ENCODE measurements at places on chromosomes 2 and 18.

DNA sequence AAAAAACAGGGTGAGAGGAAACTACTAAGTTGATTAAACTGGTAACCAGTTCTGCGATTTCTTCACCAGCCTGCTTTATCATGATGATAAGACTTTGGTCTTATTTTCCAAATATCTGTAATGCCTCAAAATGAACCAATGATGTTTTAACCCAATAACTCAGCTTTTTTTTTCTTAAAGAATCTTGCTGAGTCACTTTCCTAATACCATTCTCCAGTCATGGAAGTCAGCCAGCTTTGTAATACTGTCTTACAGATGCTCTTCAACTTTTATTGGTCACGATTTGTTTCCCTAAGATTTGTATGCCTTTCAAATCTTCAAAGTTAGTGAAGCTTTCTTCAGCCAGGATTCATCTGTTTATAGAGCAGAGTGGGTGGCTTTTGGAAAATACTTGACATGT is 47.7 kb upstream of the SMIM21 start:
- DNase-seq = no peak

- DNase-seq = no peak
Observed at GRCh38 chr18:50918153-50918552, 39.2 kb downstream of the ME2 start.

GRCh38 chr2:185970148-185970852 is 231.7 kb downstream of the FSIP2 start:
- no peak for DNase-seq

DNA sequence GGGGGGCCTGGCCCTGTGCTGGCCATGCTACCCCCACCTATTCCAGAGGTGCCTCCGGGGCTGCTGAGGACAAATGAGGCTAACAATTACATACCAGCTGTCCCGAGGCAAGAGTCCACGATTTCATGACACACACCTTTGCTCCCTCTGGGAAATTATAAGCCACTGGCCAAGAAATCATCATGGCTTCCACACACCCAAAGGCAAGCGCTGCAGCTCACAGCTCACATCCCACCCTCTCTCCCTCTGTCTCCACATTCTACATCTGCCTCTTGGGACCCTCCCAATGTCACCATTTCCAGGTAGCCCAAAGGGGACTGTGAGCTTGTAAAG is 134.4 kb downstream of the HDAC4 start:
- no peak for DNase-seq

DNA sequence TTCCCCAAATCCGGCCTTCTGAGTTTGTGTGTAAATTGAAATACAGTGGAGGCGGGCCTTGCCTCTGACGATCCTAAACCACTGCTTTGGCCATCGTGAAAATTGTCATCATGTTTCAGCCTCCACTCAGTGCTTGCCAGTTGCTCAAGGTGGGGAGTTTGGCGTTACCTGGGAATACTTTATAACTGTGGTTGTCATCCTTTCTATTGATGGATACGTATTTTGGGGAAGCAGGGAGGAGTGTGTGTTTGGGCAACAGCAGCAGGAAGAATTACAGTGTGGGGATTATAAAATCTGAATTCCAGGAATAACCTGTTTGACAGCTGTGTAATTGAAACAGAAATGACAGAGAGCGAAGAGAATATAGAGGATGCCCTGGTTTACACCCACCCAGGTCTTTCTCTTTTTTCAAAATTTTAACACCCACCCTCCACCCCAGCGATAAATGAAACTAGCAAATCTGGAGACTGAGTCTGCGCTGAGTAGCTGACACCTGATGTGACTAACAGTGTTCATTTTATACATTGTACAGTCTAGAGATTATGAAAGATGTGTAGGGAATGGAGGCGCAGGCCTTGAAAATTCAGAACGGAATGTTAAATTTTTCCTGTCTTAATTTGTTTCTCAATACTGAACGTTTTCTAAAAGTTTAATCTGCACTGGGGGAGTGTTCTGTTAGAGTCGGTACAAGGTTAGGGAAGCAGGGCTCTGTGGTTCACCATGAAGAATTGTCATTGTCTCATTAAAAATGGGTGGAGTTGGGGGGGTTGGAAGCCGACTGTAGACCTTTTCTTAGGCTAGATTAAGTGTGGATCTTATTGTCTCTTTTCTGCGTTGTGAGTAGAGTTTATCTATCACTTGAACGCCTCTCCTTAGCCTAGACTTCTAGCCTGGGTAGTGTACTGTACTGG is 1.6 kb downstream of the MAP4K4 start:
- DNase-seq = no peak

DNA sequence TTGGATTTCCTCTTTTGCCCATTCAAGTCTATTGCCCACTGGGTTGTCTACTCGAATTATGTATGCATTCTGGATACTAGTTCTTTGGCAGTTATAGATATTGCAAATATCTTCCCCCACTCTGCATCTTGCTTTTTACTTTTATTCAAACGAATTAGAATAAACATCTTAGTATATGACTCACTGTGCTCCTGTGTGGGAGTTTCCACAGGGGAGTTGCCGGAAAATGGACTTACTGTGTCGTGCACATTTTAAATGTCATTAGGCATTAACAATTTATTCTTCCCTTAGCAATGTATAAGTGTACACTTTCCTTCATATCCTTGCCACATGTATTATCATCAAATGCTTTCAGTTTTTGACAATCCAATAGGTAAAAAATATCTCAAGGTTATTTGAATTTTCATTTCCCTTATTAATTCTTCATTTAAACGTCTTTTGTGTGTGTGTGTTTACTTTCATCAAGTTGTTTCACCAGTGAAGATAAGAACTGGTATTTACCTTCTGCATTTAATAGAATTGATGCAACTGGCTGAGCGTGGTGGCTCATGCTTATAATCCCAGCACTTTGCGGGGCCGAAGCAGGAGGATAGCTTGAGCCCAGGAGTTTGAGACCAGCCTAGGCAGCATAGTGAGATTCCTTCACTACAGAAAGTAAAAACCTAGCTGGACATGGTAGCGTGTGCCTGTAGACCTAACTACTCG is 4.6 kb upstream of the UGT1A5 start:
- no peak for DNase-seq

DNA sequence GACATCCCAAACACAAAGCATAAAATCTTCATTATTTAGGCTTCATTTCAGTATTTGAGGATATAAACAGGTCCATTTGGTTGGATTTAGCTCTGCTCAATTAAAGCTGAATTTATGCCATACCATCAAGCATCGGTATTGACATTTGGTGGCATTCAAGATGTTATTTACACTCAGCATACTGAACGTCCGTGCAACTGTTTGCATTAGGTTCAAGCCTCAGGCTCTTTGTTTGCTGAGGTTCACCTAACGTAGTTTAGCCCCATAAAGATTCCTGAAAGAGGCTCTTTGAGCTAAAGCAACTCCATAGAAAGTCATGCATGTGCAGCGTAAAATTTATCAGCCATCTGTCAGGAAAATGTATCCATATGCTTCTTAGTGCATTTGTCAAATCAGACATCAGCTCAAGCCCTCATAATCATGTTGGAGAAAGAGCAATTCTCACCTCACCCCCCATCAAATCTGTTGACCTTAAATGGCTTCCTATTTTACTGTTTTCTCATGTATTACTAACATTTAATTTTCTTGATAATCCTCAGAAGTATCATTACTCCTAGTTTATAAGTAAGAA is 366.9 kb downstream of the EPHA4 start:
- DNase-seq = peak; percentile 12

DNA sequence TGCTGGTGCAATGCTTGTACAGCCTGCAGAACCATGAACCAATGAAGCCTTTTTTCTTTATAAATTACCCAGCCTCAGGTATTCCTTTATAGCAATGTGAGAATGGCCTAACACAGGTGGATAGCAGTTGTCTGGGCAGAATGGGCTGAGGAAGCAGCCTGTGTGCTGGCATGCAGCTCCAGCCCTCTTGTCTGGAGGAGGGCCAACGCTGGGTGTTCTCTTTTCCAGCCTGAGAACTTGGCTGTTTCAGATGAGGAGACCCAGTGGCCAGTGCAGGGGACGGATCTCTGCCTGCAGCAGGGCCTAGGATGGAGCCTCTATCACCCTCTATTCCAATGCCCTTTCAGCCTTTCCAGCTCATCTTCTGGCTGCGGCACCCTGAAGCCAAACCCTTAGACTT is 58.8 kb downstream of the CTIF start:
- DNase-seq = no peak

DNA sequence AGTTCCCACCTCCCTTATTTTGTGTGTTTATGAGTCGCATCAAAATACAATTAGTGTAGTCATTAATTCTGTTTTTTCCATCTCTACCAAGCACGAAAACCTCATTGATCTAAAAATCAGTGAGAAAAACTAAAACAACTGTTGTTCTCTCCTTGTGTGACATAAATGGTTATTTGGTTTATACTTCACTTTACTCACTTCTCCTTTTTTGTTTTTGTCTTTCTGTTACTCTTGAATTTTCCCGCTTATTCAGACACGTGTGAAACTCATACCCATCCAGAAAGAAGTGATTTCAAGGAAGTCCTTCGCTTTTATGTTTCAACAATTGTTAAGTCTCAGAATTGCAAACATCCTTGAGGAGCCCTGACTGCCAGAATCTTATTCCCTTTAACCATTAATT is 121.6 kb downstream of the EML6 start:
- DNase-seq = no peak

DNA sequence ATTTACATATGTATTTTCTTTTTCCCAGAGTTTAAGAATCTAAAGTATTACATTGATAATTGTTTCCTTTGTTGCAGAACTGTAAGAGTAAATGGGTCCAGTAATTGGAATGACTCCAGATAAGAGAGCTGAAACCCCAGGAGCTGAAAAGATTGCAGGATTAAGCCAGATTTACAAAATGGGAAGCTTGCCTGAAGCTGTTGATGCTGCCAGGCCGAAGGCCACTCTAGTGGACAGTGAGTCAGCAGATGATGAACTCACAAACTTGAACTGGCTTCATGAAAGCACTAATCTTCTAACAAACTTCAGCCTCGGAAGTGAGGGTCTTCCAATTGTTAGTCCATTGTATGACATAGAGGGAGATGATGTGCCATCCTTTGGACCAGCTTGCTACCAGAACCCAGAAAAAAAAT is 183.8 kb upstream of the STON1 start:
- DNase-seq = no peak

DNA sequence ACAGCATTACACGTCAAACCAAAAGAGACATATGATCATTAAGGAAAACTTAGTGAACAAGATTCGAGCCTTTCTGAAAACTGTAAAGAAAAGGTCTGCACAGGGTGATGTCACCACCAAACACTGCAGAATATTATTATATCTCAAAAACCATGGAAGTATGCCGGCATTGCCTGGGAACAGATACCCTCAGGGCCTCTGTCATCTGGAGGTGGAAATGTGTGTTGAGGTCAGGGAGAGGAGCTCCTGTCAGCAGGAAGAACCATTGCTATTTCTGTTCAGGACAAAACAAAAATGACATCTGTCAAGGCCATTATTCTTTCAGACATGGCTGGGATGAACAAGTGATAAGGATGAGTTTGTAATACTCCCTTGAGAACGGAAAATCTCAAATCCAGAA is 365.9 kb upstream of the TRIB2 start:
- DNase-seq = no peak

- DNase-seq = peak; percentile 28
Observed at GRCh38 chr2:69012310-69013141, 453 bp upstream of the ANTXR1 start.

- no peak for DNase-seq
Observed at GRCh38 chr2:232637866-232638583, 4.6 kb downstream of the EFHD1 start.

DNA sequence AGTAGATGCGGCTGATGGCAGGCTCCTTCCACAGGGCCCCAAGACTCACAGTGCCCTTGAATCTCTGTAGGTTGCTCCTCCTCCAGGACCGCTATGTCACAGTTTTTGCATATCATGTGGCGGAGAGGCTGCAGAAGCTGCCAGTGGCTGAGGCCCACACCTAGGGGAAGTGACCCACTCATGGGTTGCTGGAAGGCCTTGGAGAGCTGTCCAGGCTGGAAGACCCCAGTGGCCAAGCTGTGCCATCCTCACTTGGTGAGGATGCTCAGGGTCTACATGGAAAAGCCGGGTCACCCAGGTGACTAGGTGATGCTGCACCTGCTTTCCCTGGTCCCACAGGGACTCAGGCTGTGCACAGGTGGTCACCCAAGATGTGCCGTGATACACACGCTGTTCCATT is 90.6 kb downstream of the SEPTIN10 start:
- DNase-seq = no peak

DNA sequence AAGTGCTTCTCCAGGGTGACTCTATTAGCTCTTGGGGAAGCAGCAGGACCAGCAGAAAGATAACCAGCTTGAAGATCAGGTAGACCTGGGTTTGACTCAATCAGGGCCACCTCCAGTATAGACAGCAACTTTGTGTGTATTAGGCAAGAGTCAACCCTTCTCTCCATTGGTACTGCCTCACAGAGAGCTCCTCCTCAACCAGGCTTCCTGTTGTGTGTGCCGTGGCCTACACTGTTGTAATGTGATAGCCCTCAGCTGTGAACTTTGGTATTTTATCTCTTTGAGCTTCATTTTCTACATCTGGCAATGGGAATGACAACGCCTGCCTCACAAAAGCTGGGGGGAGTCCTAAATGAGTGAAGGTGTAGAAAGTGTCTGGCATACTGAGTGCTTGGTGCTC is 17.0 kb upstream of the MAP3K20 start:
- no peak for DNase-seq

- no peak for DNase-seq
Observed at GRCh38 chr2:54419388-54419787, 36.7 kb upstream of the SPTBN1 start.

DNA sequence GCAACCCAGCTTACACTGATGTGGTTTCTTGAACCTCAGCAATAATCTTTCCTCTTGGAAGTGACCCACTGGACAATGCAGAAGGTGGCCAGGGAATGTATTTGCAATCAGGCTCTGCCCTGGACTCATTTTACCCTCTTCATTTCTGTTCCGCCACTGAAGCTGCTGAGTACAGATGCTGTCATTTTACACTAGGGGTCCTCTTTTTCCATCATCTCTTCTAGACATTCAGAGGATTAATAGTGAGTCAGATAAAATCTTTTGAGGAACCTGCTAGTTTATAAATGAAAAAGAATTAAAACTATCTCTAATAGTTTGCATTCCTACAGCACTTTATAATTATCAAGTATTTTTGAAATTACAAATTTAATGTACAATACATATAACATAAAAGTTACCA is 87.9 kb upstream of the PNPT1 start:
- no peak for DNase-seq

DNA sequence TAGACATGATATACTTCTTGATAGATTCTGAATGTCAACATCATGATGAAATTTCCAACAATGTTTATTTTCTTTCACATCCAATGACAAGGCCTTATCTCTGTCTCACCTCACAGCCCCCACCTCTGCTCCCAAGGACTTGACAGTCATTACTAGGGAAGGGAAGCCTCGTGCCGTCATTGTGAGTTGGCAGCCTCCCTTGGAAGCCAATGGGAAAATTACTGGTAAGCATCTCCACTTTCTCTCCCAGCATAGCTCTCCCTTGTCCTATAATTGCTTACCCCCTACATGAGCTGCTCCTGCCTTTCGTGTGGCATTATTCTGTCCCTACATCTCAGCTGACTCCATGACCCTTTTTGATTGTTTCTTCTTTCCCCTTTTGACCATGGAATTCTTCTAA is 821.8 kb downstream of the MBD2 start:
- no peak for DNase-seq

All from NCI-H187 (cell line).